ENCODE measurements at places on chromosomes 1 and 21.

DNA sequence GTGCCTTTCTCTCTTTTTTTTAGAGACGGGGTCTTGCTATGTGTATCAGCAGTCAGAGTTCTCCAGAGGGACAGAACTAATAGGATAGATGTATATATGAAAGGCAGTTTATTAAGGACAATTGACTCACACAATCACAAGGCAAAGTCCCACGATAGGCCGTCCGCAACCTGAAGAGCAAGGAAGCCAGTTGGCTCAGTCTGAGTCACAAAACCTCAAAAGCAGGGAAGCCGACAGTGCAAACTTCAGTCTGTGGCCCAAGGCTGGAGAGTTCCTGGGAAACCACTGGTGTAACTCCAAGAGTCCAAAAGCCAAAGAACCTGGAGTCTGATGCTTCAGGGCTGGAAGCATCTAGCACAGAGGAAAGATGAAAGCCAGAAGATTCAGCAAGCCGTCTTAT is 16.3 kb upstream of the H3-3A start:
- no peak for DNase-seq

GRCh38 chr1:77546890-77547289 is 135.6 kb downstream of the ZZZ3 start:
- no peak for DNase-seq

GRCh38 chr1:240149484-240150094 is 57.9 kb downstream of the FMN2 start:
- DNase-seq = no peak

DNA sequence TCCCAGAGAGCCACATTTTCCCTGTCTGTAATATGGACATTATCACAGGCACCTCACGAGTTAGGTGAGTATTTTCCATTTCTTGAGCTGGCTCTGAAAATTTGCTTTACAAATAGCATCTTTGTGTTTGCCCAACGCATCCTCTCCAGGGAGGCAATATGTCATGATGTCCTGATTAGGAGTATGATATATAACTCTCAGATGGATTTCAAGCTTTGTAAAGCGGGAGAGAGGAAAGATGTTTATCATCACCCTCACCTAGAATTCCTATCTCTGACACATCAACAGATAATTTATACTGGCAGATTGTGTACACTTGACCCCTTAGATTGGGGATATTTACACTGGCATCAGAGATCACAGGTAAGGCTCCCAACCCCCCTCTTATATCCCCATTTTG is 730.7 kb upstream of the RGS18 start:
- DNase-seq = no peak

- DNase-seq = no peak
These were observed 119.4 kb upstream of the F3 start for GRCh38 chr1:94660994-94661393.

DNA sequence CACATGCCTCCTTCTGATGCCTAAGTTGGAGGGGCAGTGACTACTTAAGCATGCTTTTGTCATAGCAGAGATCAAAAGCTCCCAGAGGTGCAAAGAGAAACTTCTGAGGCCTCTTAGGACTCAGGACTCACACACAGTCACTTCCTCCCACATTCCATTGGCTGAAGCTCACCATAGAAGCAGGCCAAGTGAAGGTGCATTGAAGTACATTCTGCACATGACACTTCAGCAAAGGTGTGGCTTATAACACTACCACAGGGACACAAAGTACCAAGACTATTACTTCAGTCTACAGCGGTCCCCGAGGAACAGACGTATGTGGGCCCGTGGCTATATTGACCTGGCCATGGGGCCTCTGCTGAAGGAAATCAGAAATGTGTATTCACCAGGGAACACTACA is 2.5 kb upstream of the POGK start:
- no peak for DNase-seq

- no peak for DNase-seq
These were observed 6.1 kb upstream of the AIRE start for GRCh38 chr21:44279354-44280260.

GRCh38 chr1:67058761-67059160 is 4.8 kb upstream of the SLC35D1 start:
- DNase-seq = no peak

GRCh38 chr1:9338397-9339246 is 45.9 kb downstream of the SPSB1 start:
- no peak for DNase-seq

DNA sequence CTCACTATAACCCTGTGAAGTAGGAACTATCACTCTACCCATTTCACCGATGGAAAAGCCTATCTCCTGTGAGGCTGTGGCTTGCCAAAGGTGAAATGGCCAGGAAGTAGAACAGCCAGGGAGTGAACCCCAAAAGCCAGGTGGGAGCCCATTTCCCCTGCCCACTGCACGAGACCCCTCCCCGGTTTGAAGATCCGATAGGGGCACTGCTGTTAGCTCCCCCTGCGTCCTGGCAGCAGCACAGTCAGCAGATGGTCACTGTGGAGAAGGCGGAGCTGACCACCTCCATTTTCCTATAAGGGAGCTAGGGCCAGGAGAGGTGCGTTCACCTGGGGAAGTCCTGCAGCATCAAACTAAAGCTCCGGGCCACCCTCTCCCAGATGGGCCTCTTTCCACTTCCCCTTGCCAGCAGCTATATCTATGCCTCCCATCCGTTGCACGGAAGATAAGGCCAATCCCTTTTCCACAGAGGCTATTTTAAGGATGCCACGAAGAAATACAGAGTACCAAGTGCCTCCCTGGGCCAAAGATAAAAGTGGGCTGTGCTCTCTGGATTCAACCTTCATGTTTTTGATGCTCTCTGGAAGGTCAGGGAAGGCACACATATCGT is 7.8 kb downstream of the ERG start:
- DNase-seq = no peak

- DNase-seq = no peak
These were observed 3.4 kb upstream of the TRIM11 start for GRCh38 chr1:228410015-228410414.

- no peak for DNase-seq
These were observed 22.9 kb upstream of the CLSTN1 start for GRCh38 chr1:9846611-9847171.

GRCh38 chr1:202638019-202638700 is 72.1 kb downstream of the SYT2 start:
- DNase-seq = no peak

- no peak for DNase-seq
These were observed 11.5 kb upstream of the RGS1 start for GRCh38 chr1:192564099-192564498.

- no peak for DNase-seq
These were observed 49.7 kb downstream of the NTPCR start for GRCh38 chr1:232999956-233000625.

DNA sequence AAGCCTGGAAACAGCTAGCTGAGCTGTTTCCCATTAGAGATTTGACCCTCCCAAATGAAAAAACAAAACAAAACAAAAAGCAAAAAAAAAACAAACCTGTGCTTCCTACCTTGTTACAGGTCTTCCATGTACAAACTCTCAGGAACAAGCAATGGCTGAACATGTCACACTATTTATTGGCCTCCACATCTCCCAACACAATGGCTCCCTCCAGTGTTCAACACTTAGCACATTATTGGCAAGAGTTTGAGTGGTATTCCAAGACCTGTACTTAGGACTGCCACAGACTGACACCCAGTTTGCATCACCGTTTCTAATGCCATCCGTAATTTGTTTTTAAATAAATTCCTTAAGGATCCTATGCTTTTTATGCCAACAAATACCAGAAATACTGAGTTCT is 195.0 kb upstream of the OLFM3 start:
- no peak for DNase-seq

DNA sequence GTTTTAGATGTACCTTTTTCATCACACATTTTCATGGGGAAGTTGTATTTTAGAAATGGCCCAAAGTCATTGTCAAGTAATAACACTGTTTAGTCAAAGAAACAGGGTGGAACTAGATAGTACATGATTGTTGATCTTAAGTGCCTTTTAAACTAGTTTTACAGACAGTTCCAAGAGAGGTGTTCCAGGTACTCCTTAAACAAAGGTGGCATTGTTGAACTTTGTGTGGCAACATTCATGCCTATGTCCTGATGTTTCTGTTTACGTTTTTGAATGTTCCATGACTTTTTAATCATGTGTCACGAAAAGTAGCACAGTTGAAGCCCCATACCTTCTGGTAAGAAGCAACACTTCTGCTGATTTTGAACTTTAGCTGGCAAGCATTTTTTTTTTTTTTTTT is 9.1 kb upstream of the SH3D21 start:
- no peak for DNase-seq

- DNase-seq = no peak
These were observed 14.6 kb upstream of the MPZL1 start for GRCh38 chr1:167706931-167707877.

DNA sequence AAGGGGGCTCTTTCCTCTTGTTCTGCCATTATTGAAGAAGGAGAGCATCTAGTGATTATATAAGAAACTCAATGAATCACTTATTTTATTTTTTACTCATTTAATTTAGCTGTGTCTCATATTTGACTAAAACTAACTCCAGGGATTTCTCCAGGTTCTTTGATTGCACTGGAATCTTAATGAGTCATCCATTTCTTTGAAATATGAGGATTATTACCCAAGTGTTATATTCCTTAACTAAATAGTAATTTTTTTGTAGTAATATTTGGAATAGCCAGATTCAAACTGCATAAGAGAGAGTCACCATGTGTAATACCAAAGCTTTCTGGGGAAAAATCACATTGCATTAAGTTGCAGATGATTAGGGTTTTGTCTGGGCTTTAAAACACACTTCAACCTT is 59.5 kb downstream of the NTMT2 start:
- no peak for DNase-seq

GRCh38 chr1:40899230-40899870 is 37.2 kb upstream of the CITED4 start:
- DNase-seq = no peak

DNA sequence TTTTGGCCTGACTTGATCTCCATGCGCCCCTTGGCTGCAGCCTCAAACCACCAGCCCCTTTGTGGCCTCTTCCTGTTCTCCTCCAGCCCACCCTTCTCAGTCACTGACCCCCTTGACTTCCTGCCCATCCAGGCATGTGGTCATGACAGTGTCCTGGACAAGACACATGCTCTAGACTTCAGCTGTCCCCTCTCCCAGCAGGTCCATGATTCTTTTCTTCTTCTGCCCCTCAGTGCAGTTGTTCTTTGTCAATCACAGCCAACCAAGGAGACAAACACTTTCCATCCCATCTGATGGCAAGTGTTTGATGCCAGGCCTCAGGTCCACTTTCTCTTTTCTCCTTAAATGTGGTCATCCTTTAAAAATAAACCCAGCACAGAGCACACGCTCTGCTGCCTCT is 49.7 kb downstream of the SYT6 start:
- DNase-seq = no peak

DNA sequence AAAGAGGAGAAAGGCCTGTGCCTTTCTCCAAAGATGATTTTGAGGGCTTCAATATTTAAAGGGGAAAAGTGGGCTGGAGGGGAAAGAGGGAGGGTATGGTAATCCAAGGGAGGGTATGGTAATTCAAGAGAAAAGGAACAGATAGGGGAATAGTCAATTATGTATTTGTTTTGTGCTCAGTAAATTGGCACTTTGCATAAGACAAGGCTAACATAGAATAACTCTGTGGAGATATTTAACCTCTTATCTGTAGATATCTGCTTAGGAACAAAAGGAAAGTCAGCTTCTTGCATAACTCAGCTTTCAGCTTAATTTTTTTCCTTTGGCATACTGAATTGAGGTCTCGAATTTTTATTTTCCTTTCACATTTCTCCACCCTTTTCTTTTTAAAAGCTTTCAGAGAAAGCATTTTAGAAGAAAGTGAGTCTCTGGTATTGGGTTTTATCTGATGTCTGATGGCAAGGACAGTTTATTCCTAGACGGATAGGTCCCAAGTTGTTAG is 119.9 kb upstream of the F3 start:
- no peak for DNase-seq

DNA sequence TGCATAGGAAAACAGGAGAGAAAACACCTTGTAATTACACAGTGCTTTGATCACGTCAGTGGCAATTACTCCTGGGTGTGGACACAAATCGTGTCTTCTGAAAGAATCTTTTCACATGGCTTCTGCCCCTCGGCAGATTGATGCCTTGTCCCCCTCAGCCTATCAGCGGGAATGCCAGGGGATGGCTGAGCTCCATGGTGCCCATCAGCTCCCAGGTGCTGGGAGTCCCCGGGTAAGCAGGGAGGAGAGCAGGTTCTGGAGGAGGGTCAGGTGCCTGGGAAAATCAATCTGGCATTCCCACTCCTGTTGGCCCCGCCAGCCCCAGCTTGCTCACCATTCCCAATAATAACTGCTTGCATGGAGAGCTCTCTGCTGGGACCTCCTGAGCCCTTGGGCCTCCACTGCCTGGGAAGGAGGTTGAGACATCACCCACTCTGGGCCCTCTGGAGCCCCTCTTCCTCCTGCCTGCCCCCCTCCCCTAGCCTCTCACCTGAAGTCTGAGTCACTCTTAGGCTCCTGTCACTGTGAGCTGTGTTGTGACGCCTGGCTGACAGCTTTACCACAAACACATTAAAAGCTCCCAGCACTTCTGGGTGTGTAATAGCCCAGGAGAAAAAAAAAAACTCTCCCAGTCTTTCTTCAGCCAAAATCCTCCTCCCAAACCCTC is 4.9 kb downstream of the CAMK2N1 start:
- DNase-seq = no peak

DNA sequence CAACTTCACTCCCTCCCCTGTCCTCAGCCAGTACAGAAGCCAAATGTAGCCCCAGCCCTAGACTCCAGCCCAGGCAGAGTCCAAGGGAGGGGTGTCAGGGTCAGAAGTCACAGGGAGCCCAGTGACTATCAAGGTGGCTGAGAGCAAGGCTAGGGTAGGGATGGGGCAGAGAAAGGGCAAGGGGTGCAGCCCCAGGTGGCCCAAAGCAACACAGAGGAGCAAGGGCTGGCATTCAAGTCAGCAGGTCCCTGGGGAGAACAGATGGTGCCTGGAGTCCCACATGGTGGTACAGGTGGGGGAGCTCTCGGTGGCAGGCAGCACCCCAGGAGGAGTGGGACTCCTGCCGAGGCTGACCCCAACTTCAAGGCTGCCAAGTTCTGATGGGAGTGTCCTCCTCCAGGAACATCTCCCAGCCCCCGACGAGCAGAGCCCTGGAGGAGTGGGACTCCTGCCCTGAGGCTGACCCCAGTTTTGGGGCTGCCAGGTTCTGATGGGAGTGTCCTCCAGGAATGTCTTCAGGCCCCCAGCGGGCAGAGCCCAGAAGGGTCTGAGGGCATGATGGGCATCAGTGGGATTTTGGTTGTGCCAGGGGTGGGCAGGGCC is 3.7 kb upstream of the DVL1 start:
- DNase-seq = no peak

DNA sequence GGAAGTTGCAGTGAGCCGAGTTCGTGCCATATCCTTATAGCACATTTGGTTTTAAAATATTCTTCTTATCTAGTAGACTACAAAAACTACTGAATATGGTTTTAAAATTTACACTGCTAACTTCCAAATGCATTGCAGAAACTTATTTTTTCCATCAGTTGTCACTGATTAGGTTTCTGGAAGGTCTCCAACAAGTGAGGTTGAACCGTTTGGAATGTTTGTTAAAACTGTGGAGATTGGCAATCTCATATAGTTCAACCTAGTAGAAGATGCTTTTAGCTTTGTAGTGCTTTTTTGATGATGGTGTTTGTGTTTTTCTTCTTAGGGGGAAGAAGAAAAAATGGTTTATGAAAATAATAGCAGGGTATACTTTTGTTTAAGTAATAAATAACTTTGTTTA is 12.9 kb downstream of the CENPF start:
- no peak for DNase-seq

GRCh38 chr1:32927441-32927840 is 26.3 kb upstream of the TMEM54 start:
- no peak for DNase-seq
